ENCODE measurements at places on chromosomes 12 and 14.

DNA sequence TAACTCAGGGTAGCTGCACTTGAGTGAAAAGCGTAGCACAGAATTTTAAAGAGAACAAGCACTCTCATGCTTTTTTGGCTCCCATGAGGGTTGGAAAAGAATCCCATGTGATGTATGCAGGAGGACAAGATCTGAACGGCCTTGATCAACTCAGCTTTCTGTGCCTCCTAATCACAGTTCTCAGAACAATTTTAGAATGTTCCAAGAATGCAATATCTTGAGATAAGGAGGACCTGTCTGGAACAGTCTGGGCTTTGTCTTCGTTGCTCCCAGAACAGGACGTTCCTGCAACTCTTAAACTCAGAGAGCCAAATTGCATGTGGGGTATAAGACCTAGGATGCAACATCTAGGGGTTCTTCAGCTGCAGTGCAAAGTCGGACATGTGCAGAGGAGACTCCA, 582.7 kb downstream of the RERGL start:
- DNase-seq = no peak

DNA sequence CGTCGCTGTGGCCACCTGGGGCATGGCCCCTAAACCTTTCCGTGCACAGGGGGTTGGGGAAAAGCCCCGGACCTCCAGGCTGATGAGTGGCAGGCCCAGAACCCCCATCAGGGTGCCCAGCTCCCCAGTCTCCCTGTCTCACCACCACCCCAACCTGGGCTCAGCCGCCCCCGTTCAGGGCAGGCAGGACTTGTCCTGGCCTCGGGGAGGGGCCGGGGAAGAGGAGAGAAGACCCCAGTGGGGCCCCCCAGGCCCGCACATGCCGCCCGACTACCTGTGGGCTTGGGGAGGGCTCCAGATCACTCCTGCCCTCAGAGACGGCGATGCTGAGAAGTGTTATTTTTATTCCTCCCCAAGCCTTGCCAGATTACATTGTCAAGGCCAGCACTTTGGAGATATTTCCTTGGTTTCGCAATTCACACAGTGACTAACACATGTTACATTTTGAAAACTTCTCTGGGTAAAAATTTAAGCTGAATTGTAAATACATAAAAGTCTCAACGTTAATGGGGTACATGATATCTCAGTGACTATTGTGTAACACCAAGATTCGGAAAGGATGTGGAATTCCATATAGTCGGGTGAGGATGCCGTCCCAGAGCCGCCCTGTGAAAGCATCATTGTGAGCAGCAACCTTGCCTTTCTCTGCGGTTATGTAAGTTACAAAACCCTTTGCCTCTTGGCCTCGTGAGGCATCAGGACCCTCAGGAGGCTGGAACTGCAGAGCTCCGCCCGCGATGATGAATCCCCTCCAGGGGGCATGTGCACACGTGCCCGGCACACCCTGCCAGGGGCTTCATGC, 85.6 kb upstream of the DIO3 start:
- DNase-seq = peak; percentile 47

DNA sequence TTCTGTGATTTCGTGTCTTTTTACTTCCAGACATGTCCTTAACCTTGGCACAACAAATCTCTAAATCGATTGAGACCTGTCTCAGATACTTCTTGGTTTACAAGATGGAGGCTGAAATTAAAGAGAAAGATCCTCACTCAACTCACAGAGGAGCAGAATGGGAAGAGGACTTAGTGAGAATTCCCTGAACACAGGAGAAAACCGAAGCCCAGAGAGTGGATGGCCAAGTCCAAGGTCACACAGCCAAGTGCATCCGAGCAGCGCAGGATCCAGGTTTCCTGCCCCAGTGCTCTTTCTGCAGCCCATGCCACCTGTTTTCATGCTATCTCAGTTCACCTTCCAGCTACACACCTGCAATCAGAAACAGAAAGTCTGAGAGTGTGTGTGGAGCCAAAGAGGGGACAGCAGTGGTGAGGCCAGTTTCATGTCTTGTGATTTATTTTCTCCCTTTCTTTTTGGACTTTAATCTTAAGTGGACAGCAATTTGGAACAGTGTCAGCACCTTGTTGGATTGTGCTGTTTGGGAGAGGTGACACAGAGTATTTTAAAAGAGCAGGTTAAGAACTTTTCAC, 22.9 kb upstream of the TCL1B start:
- DNase-seq = no peak

DNA sequence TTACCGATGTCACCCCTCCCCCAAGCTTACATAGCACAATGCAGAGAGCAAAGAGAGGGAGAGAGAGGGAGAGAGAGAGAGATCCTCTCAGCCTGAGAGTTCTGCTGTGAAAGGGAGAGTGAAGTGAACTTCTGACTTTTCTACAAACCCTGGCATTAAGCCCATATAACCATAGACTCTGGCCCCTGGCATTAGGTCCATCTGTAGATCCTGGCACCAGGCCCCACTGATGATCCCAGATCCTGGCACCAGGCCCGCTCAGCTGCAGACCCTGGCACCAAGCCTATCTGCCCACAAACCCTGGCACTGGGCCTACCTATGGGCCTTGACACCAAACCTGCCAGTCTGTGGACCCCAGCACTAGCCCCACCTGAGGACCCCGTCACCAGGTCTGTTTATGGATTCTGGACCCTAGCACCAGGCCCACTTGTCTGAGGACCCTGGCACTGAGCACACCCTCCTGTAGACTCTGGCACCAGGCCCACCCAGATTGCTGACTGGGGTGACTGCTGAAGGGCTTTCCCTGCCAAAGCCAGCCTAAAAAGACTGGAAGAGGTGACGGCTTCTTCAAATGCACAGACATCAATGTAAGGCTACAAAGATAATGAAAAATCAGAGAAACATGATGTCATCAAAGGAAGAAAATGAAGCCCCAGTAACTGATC, 14.5 kb upstream of the KRT83 start:
- no peak for DNase-seq

GRCh38 chr14:76467711-76468155, 91.8 kb downstream of the ESRRB start:
- DNase-seq = no peak

DNA sequence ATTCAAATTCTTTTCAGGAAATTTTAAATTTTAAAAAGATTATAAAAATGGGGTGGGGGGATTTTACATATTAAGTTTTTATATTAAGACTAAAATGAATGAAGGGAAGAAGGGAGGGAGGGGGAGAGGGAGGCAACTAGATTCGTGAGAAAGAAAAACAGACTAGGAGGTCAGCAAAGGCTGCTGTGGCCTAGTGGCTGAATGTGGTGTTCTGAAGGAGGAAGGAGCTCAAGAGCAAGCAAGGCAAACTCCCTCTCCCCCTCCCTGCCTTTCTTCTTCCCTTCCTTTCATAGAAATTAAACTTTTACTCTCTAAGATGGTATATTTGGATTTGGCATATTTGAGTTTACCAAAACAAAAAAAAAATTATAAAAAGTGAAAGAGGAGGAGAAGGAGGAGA, 18.1 kb downstream of the DYRK2 start:
- DNase-seq = no peak

DNA sequence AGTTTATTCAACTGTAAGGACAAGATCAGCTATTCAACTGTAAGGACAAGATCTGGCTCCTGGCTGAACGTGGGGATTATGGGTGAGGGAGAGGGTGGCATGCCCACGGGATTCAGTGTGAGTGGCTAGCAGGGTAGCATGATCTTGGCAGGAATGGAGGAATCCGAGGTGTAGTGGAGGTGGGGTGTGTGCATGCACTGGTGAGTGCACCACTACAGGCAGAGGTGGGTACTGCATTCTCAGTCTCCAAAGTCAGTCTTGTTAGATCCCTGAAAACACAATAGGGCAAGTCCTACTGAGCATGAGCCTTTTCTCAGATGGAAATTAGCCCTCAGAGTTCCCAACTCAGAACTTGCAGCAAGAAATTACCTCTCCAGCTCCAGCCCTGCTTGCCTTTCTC, 32.2 kb upstream of the DCD start:
- peak; percentile 60 for DNase-seq

DNA sequence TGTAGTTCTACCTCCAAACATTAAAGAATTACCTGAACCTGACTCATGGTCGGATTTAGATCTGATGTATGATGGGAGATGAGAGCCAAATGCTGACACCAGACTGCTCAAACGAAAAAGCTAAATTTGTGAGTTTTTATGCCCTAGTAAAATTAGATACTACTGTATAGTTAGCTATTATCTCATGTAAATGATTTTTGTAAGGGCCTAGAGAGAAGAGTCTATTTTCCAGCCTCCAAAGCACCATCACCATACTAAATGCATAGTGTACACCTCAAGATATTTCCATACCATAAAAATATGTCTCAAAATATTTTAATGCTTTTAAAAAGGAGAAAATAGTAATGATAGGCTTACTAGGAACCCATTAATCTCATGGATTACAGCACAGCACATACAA, 18.3 kb downstream of the ANKS1B start:
- DNase-seq = no peak

Measured in trophoblast cell (in vitro differentiated cells and primary cell).